Activated T-cell treated with anti-CD3 and anti-CD28 coated beads, Interleukin-2, amount 50 U/mL, for 24 hours (primary cell): ENCODE measurements at places on chromosomes 11 and 22.

GRCh38 chr11:87265132-87265531 lies 227.4 kb downstream of the TMEM135 start:
- no peak for DNase-seq

- DNase-seq = no peak
These were observed 4.7 kb downstream of the TPST2 start for GRCh38 chr22:26585104-26585790.

DNA sequence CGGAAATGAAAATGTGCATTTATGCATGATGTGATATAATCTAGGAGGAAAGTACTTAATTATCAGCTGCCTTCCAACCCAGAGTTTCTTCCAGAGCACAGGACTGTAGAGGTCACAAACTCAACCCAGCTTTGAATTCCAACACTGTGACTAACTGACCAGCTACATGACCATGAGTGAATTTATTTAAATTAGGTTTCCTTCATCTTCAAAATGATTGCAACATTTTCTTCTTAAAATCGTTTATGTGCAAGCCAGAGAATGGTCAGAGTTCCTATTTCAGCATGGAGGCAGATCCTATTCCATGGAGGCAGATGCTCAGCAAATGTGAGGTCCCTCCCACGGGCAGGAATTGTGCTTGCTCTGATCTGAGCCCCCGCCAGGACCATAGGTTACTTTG lies 42.4 kb downstream of the OSBP start:
- DNase-seq = no peak

DNA sequence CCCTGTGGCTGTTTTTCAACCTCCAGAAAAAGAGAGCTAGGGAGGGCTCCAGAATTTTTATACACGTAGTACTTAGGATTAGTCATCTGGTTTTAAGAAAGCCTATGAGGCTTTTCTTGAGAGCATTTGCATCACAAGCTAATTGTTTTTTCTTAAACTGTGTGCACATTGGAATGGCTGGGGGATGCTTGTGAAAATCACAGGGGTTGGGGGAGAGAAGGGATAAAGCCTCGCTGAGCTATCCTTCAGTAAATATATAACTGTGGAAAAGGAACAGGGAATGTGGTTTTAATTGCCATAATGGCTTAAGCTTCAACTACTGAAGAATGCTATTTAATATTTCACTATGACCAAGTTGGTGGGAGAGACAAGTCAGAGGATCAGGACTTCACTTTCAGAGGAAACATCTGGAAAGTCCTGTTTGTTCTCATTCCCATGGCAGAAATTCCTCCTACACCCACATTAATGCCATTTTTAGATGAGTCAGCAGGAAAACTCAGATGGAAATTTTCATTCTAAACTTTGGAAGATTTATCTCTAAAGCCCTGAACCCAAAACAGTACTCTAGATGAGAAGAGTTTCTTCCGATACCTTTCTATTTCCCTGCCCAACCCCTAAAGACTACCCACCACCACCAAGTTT lies 591.3 kb downstream of the LRRC4C start:
- no peak for DNase-seq

- DNase-seq = no peak
These were observed 139.2 kb downstream of the LRRC4C start for GRCh38 chr11:41320238-41320637.

DNA sequence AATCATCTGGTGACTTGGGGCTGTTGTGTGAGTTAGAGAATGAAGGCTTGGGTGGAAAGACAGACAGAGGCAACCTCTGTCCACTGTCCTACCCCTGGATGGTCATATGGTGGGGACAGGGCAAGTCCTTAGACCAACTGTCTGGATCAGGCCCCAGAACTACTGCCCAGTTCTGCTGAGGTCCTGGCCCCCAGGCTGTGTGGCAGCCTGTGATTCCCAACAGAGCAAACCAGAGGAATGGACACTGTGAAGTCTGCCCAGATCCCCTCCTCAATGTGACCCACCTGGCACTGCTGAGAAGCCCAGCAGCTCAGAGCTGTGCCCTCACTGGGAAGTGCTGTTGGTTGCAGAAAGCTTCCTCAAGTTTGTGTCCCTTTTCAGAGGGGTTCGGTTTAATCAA lies 69.0 kb downstream of the GGTLC2 start:
- no peak for DNase-seq

DNA sequence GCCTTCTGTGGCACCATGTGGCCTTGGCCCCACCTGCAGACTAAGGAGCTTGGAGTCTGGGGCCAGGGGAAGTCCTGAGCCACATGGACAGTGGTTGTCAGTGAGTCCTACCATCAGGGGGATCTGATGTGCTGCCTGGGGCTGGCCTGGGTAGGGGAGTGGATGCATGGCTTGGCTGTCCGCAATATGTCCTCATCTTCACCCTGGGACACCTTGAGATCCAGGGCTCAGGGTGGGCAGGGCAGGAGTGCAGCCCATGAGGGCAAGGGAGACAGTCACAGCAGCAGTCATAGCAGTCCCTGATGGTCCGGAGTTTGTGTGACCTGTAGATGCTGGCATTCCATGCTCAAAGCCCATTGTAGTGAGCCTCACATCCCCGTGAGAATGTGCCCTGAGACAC lies 256.8 kb upstream of the B3GAT1 start:
- no peak for DNase-seq

DNA sequence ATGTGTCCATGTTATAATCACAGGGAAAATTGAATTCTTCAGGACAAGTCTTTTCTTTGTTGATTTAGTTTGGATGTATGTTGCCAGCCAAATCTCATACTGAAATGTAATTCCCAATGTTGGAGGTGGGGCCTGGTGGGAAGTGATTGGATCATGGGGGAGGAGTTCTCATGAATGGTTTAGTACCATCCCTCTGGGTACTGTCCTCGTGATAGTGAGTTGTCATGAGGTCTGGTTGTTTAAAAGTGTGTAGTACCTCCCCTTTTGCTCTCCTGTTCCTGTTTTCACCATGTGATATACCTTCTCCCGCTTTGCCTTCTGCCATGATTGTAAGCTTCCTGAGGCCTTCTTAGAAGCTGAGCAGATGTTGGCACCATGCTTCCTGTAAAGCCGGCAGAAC lies 100.3 kb downstream of the CCDC81 start:
- DNase-seq = no peak

GRCh38 chr22:32414191-32414590 lies 2.1 kb upstream of the RTCB start:
- DNase-seq = no peak

DNA sequence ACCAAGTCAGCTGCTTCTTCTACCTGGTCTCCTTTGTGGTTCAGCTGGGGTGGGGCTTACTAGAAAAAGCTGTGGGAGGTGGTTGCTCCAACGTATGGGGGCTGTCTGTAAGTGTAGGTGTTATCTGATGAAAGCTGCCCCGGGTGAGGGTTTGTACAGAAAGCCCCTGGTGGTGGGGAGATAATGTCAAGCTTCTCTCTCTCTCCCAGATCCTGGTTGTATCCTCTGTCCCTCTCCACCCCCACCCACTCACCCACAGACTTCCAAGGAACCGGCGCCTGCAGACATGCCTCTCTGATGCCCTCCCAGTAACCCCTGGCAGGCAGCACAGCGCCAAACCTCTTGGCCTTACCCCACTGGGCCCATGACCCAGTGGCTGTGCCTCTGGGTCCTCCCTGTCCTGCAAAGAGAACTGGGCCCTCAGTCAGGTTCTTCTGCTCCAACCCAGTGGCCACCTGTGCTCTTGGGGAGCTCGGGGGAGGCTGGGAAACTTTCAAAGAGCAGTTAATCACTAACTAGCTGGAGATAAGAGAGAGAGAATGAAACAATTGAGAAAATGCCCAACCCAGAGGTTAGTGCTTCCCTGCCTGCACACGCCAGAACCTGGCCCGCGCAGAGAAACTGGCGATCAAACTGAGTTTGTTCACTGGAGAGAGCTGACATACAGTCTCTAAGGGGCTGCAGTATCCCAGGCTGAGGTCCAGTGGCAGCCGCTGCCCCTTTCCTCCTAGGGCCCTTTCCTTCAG lies 20.4 kb upstream of the EHF start:
- no peak for DNase-seq

- DNase-seq = no peak
These were observed 64.6 kb downstream of the PANX1 start for GRCh38 chr11:94193288-94193687.

- no peak for DNase-seq
These were observed 44.6 kb downstream of the YAP1 start for GRCh38 chr11:102154806-102155205.

DNA sequence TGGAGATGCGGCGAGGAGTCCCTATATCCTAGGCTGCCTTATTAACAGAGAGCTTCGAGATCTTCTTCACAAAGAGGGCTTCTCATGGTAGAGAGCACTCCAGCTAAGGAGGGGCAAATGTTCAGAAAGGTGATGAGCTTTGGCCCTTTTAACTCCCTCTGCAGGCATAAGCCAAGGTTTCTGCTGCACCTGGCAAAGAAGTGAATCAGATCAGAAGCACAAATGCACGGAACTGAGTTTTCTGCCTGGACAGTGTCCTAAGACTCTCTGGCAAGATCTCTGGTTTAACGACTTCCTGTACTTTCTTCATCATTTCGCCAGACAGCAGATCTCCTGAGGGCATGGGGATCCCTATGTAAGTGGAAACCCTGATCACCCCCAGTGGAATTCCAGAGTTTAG lies 37.2 kb downstream of the POU2AF3 start:
- no peak for DNase-seq

GRCh38 chr11:113567867-113568544 lies 92.8 kb upstream of the DRD2 start:
- DNase-seq = no peak

- no peak for DNase-seq
These were observed 9.5 kb upstream of the CBX6 start for GRCh38 chr22:38881464-38881871.

DNA sequence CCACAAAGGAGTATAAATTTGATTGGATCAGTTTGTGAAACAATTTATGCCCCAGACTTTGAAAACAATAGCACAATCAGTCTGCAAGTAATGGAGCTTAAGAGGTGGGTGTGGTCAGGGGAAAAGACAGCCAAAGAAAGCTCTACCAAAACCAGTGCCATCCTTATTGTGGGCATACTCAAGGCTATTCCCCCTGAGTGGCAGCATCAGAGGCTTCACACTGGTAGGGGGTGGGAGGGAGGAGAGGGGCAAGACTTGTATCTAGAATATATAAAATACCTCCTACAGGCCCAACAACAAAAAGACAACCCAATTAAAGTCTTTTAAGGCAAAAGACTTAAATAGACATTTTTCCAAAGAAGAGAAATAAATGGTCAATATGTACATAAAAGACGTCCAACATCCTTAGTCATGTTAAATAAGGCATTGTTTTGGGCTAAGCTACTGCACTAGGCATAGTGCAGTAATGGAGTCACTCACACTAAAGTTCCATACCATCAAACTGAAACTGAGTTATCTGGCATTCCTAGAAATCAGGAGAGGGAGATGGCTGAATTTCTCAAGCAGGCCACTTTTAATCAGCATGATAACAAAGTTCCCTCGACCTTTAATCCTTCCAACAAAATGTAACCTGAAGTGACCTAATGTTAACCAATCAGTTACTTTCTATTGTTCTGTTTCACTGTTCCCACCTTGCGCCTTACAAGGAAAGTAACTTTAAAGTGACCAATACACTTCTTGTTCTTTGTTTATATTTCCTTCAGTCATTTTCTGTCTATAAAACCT lies 24.8 kb downstream of the NARS2 start:
- no peak for DNase-seq

DNA sequence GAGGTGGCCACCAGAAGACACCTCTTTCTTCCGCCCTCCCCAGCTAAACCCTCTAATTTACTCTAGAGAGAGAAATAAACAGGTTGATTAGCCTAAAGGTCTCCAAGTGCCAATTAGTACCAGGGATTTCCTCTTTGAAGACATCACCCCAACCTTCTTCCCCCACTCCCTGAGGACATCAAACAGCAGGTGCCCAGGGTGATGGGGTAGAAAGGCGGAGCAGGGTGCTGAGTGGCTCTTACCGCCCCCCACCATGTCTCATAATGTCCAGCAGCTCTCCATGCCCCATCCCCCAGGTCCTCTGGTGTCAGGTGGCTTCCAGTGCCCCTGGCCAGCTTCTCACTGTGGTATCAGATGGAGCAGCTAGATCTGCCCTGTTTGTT lies 5.3 kb upstream of the GNAZ start:
- DNase-seq = peak; percentile 11

GRCh38 chr22:39946503-39947219 lies 13.5 kb upstream of the TMA7B start:
- DNase-seq = no peak

DNA sequence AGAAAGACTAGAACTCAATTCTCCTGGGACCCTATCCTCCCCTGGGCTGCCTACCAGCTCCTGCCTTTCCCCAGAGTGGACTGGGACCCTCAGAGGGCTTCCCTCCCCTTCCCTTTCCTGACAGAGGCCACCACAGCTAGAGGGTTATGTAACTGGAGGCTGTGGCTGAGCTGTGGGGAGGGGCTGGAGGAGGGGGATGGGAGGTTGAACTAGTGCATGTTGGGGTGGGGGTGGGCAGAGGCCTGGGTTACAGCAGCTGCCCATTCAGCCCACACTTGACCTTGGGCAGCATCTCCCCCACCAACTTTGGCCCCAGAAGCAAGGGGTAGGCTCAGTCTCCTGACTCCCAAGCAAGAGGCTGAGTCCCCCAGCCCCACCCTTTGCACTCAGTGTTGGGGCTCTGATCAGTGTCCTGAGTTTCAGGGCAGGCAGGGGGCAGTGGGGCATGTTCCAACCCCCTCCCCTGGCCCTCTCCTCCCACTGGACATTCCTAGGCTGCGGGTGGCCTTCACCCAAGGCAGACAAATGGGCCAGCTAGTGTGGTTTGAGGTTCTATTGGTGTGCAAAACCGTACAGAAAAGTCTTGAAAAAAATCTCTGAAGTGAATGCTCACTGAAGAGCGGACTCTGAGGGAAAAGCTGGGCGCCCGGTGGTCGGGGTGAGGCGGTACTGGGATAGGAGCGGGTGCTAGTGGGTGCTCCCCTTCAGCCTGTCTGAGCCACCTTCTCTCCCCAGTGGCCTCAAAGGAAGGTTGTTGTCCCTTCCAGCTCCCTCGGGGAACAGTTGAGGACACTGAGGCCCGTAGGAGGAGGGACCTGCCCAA lies 3.8 kb downstream of the KCNC1 start:
- DNase-seq = no peak
